ENCODE measurements at places on chromosomes 7 and 10.

GRCh38 chr7:112282476-112283188 lies 76.1 kb downstream of the ZNF277 start:
- no peak for DNase-seq

- no peak for DNase-seq
These were observed 1032.5 kb upstream of the LRRN3 start for GRCh38 chr7:110058401-110058800.

GRCh38 chr7:123154231-123154860 lies 45.4 kb downstream of the SLC13A1 start:
- peak; percentile 81 for DNase-seq

- DNase-seq, result peak; percentile 89
These were observed 364 bp downstream of the ZNF518A start for GRCh38 chr10:96130326-96130995.

DNA sequence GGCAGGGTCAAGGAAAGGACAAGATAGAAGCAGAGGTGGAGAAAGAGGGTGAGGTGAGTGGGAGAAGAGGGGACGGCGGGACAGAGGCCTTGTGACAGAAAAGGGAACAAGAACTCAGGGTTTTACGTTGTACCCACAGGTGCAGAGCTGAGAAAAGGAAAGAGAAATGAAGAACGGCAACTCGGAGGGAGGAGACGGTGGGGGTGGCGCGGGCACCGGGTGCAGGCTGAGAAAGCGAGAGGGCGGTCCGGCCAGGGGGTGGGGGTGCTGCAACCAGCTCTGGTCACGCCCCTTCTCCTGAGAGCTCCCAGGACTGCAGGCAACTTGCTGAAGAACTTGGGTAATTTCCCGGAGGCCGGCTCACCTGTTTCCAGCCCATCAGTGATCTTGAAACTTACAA lies 65.3 kb downstream of the CARD11 start:
- DNase-seq, result no peak

GRCh38 chr7:96183163-96183670 lies 138.7 kb downstream of the SLC25A13 start:
- DNase-seq, result no peak
